ENCODE measurements at places on chromosomes 12 and 14.
A peak's percentile ranks its signal among the peaks of the same experiment; 100 is the strongest.

GRCh38 chr12:104353012-104353981 is 49.8 kb downstream of the EID3 start:
- no peak for DNase-seq

GRCh38 chr14:45144658-45145057 is 8.9 kb downstream of the FANCM start:
- DNase-seq, result no peak

GRCh38 chr14:76267322-76268046 is 108.5 kb upstream of the ESRRB start:
- peak; percentile 52 for DNase-seq

DNA sequence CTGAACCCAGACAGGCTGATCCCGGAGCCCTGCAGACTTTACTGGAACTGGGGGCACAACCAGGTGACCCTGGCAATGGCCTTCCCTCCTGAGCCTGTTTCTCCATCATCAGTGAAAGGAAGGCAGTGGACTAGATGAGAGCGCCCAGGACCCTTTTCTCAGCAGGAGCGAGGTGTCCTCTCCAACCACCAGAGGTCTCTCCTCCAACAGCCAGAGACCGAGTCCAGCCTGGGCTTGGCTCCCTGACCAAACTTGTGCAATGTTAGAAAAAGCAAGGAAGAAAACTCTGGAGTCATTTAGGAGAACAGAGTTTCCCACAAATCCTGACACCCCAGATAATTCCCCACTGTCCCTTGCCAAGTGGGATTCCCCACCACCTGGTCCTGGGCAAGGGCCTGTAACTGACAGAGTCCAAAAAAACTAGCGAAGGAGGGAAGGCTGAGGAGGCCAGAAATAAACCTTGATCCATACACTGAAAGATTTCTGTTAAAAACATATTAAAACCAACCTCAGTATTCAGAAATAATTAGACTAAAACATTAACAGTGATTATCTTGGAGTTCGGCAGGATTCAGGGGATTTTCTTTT is 9.0 kb downstream of the RPS6KL1 start:
- peak; percentile 81 for DNase-seq

DNA sequence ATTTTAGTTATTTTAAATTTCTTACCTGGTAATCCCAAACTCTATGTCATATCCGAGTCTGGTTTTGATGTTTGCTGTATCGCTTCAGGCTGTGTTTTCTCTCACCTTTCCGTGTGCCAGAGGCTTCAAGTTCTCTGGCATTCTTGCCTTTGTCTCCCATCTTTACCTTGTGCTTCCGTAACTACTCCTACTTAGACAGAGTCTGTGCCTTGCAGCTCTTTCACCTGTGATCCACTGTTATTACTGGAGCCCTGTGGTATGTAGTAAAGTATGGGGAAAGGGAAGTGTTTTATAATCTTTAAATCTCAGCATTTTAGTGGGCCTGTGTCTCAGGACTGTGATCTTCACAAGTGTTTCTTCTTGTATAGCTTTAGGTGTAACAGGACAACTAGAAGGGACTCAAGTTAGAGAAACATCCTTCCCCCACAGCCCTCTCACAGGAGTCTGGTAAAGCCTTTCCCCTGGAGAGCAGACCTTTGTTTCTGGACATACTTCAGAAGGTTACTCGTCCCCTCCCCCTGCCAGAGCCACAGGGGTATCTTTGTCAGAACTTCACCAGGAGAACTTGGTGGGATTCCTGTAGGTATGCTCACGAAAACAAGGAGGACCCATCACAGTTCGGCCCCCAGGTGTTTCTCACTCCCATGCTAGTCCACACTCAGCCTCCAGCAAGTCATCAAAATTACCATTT is 11.1 kb downstream of the IFNG start:
- no peak for DNase-seq

- no peak for DNase-seq
These were observed 978.8 kb downstream of the FSCB start for GRCh38 chr14:43528321-43528720.
